ENCODE measurements at places on chromosomes 4 and X.

GRCh38 chr4:186881521-186882220, 158.0 kb upstream of the FAT1 start:
- DNase-seq, result no peak

GRCh38 chr4:94508296-94508695, 56.6 kb downstream of the PDLIM5 start:
- DNase-seq, result no peak

- no peak for DNase-seq
Observed at GRCh38 chrX:103464072-103464773, 55.1 kb downstream of the RAB40A start.

GRCh38 chrX:30538271-30538670, 39.3 kb downstream of the TASL start:
- no peak for DNase-seq

DNA sequence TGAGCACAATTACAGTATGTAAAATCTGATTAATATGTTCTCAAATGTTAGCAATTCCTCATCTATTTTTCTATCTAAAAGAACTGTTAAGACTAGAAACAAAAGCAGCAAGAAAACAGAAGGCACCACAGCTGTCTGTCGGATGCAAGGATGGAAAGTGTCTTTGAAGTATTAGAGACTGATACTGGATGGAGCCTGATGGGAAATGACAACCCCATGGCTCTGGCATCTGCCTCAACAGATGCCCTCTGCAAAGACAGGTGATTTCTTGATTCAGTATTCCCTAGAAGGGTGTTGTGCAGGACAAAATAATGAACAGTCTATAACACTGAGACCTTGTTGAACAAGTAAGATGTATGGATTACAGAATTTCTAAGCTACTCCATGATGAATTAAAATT, 19.7 kb downstream of the LRCH2 start:
- DNase-seq, result no peak

- no peak for DNase-seq
Observed at GRCh38 chr4:1208970-1209704, 36.8 kb upstream of the SPON2 start.

All from frontal cortex (tissue), 4 donors.